ENCODE measurements at places on chromosomes 1 and 21.

DNA sequence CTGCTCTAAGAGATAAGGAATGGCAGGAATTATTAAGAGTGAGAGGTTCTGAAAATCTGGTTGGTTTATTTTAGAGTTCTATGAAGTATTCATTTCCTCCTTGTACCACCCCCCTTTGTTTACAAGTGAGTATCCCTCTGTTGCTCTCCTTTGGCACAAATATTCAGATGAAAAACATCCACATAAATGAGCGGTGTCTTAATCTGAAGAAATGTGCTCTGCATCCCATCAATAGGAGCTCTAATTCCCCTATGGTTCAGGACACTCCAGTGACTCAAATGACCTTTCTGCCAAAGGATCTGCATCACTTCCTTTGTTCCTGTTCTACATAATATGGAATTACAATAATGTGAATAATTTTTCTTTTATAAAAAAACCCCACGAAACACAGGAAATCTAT, 16.6 kb downstream of the DDAH1 start:
- DNase-seq: no peak

DNA sequence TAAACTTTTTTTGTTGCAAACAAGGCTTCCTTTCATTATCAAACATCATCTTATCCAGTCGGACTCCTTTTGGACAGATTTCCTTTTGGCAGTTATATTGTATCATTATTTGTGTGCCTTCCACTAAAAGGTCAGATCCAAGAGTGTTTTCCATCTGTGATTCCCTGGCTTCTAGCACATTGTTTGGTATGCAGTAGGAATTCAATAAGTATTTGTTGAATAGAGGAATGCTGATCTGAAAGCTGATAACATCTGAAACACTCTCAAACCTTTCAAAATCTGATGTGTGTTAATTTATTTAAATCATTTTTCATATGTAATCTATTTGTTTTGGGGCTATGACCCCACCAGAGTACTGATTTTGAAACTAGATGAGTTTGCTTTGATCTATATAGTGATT, 39.0 kb downstream of the NDC1 start:
- DNase-seq: no peak

GRCh38 chr21:42309753-42310213, 5.4 kb downstream of the TFF3 start:
- DNase-seq: no peak

DNA sequence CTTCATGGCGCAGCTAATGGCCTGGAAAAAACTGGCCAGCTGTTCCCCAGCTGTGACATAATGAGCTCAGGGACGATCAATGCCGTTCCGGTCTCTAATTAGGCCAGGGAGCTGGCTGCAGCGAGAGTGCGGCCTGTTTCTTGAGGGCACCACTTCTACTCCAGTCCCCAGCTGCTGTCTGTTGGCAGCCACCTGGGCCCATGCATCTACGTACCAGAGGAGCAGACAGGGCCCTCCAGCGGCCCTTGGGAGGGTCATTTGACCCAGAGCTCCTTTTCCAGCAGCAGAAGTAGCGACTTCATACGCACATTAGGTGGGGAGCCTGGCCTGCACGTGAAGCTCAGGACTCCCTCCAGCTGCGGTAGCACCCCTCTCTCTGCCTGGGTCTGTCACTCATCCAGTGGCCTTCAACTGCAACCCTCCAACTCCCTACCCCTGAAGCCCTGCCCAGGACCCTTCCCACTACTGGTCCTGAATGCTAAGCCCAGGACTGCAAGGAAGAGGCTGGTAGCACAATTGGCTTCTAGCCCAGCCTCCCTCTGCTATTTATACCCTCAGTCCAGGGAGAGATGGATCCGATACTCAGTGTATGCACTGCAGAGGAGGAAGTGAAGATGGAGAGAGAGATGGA, 9.1 kb upstream of the GPR61 start:
- DNase-seq: no peak

DNA sequence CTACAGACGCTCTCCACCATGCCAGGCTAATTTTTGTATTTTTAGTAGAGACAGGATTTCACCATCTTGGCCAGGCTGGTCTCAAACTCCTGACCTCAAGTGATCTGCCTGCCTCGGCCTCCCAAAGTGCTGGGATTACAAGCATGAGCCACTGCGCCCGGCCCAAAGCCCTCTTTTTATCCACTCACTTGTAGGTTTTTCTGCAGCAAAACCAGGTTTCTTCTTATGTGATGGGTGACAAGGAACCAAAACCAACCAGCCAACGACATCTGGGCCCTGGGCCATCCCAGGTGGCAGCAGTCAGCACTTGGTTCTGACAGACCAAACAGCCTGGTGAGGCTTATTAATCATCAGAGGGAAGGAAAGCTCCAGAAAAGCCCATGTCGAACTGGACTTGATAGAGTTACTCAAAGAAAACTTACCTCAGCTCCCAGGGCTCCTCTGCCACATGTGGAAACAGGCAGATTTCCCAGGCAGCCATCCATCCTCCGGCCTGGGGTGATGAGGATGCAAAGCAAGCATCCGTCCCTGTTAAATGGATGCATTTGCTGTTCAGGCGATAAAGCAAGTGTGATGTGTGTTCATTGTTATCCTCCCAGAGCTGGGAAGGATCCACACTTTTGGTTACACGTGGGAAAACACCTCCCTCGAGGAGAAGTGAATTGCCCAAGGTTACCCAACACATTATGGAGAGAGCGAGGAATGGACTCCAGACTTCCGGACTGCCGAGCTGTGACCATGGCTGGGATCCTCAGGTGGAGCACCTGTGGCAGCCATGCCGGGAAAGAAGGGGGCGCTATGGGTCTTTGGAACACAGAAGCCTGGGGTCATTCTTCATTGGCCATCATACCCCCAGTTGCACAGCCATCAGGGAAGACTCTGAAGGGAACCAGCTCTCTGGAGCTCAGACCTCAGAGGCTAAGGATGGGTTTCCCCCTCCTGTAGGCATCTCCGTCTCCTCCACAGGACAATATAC, 118.8 kb downstream of the HUNK start:
- no peak for DNase-seq

DNA sequence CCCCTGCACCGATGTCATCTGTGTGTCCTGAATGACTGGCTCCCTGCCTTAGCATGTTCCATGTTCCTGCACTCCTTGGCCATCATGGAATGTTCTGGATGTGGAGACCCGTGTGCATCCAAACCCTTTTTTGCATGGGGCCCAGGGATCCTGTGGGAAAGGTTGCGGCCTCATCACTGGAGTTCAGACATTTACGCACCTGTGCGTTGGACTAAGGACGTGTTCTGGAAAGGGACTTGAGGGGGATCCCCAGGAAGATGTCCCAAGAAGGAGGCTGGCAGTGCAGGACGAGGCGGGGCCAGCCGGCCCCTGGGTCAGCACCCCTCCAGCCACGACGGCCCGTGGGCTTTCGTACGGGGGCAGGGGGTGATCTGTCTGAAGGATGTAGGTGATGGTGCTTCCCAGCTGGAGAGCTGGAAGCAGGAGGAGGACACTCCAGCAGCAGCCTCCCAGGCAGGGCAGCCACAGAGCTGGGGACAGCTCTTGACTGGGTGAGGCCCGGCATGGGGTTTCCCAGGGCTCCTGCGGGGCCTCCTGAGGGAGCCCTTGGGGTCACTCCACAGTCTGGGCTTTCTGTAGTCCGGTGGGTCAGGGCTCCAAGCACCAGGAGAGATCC, 67.2 kb downstream of the SCCPDH start:
- DNase-seq: no peak

GRCh38 chr1:46102769-46103476, 29.5 kb downstream of the PIK3R3 start:
- no peak for DNase-seq

GRCh38 chr21:43728467-43729390, 9.8 kb downstream of the PDXK start:
- DNase-seq: peak; percentile 41

DNA sequence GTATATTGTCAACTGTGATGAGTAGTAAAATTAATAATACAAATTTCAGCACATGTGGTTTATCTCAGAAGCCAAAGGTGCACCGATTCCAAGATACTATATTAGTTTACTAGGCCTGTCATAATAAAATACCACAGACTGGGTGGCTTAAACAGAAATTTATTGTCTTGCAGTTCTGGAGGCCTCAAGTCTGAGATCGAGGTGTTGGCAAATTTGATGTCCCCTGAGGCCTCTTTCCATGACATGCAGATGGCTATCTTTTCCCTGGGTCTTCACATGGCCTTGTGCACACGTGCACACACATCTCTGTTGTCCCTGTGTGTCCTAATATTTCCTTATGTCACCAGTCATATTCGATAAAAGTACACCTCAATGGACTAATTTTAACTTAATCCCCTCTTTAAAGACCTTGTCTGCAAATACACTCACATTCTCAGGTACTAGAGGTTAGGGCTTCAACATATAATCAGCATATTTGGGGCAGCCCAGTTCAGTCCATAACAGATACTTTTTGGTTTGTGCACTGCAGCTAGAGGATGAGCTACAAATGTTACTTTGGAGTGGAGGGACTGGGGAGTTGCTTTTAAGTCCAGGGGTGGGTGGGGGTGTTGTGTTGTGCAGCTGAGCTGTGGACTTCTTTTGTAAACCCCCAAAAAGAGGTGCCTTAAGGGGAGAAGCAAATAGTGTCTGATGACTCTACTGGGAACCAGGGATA, 21.4 kb downstream of the TSNAX start:
- no peak for DNase-seq

DNA sequence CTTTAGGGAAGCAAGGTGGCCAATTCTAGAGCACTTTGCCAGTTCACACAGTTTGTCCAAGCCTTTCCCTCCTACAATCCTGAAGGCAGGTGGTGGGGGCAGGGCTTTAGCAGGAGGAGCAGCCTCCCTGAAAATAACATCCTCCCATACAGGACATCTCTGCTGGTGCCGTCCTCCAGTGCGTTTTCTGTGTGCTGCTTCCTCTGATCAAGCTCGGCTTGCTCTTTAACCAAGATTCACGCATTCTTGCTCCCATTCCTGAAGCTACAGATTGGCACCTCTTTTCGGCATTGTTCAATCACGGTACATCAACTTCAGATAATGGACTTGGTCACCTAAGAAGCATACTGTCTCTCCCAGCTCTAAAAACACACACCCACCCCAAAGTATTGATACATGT, 7.5 kb upstream of the DPT start:
- DNase-seq: no peak

- no peak for DNase-seq
Observed at GRCh38 chr1:37478451-37478881, 4.1 kb downstream of the ZC3H12A start.

- no peak for DNase-seq
Observed at GRCh38 chr1:58909914-58910681, 126.3 kb upstream of the JUN start.

DNA sequence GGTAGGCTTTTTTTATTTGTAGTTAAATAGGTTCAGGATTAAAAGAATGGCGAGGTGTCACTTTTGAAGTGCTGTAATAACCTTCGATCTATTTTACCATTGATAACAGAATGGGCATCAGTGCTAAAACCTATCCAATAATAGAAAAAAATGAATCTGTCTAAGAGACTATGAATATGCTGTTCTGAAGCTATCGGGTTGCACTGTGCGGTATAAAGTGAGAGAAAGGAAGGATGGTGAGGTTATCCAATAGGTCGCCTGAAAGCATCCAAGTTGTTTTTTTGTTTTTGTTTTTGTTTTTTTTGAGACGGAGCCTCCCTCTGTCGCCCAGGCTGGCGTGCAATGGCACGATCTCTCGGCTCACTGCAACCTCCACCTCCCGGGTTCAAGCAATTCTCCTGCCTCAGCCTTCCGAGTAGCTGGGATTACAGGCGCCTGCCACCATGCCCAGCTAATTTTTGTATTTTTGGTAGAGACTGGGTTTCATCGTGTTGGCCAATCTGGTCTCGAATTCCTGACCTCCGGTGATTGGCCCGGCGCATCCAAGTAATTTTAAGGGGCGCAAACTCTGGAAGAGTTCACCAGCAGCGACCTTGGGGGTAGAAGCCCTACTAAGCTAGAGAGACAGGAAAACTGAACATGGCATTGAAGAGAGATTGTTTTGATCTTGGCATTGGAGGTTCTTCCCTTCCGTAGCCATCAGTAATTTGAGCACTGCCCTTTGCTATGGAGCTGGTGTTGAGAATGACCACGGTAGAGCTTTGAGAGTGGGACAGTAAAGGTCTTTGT, 8.7 kb upstream of the MDM4 start:
- no peak for DNase-seq

DNA sequence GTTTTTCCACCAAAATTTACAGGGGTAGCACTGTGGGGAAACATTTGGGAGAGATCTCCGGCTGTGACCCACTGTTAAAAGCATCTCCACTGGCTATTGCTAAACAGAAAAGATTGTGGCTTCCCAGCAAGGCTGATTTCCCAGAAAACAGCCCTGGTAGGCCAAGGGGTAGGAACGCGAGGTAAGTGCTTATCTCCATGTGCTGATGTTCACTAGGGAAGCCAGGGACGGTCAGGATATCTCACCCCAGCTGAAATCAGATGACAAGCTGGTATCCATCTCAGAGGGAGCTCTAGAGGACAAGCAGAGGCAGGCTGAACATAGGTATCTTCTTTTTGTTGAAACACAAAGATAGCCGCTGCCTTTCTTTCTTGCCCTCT, 63.6 kb downstream of the MIS18A start:
- DNase-seq: no peak

DNA sequence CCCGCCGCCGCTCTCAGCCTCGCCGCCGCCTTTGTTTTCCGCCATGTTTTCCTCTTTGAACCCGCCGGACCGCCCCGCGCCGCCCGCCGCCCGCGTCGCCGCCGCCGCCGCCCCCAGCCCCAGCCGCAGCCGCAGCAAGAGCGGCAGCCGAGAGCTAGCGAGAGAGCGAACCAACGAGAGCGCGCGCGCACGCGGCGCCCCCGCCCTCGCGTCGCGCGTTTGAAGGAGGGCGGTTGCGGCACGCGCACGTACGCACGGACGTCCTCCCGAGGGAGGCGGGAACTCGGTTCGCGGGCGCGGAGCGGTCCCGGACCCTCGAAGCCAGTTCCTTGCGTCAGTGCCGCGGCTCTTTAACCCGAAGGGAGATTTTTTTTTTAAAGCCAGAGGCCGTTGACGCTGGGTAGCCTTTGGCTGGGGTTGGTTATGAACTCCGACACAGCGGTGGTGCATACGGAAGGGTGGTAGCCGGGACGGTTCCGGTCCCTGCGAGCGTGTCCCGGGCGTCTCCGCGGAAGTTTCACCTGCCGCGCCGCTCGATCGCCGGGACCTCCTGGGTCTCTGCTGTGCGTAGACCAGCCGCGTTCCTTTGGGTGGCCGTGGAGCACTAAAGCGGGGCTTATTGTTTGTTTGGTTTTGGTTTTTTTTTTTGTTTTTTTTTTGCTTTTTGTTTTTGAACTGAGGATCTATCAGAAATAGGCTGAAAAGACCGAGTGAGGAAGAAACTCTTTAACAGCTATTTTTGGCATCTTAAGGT, at the start of gene TRIM33:
Gene TRIM33, minus strand, starts transcription at position 172 of the 754 bp plus-strand sequence. Its CDS starts 127 bp downstream, at position 45.
- peak; percentile 31 for DNase-seq

- DNase-seq: no peak
Observed at GRCh38 chr1:248823517-248824001, 2.2 kb downstream of the SH3BP5L start.

GRCh38 chr1:243394066-243394465, 138.2 kb downstream of the SDCCAG8 start:
- no peak for DNase-seq

- no peak for DNase-seq
Observed at GRCh38 chr1:221223281-221223680, 344.0 kb downstream of the HLX start.

GRCh38 chr1:11649237-11649623, 5.0 kb downstream of the FBXO2 start:
- DNase-seq: no peak

Measured in cortex of kidney (tissue), 1 donor.